Peyer's patch (tissue), 4 donors: ENCODE measurements at places on chromosomes 4 and X. TPM values are rescaled to one million over a fixed set of nuclear protein-coding genes. Genes with fewer than 3 reads are reported as not detected.

The MAGIX gene
- not detected for total RNA-seq

The REPS2 gene
- total RNA-seq: 3.6 TPM

The COL25A1 gene
- total RNA-seq: not detected

The BMP3 gene
- 26.4 TPM for total RNA-seq

The BMPR1B gene
- total RNA-seq: not detected

The PNMA5 gene
- total RNA-seq: not detected

The KDR gene
- total RNA-seq: 5.4 TPM

The SPANXA2 gene
- total RNA-seq: not detected

The MAP7D2 gene
- total RNA-seq: 4.1 TPM

The EFHC2 gene
- 3.7 TPM for total RNA-seq

The RHOXF2B gene
- not detected for total RNA-seq

The DSPP gene
- total RNA-seq: not detected

The FMR1NB gene
- not detected for total RNA-seq

The PACRGL gene
- 50.3 TPM for total RNA-seq

The CA5B gene
- 18.2 TPM for total RNA-seq

The TLR1 gene
- total RNA-seq: 2.3 TPM

The FHIP1A gene
- 29.9 TPM for total RNA-seq

The TRMT44 gene
- total RNA-seq: 31.4 TPM

The GLUD2 gene
- total RNA-seq: 4.0 TPM

The TMEM255A gene
- not detected for total RNA-seq

The AVPR2 gene
- 0.67 TPM for total RNA-seq

The STBD1 gene
- 32.0 TPM for total RNA-seq

The CSAG2 gene
- not detected for total RNA-seq

The NKX3-2 gene
- not detected for total RNA-seq

The SGMS2 gene
- total RNA-seq: 343 TPM

The DOK7 gene
- 0.53 TPM for total RNA-seq

The CWH43 gene
- total RNA-seq: 0.70 TPM

The BEX1 gene
- 1.2 TPM for total RNA-seq

The NLRP2B gene
- total RNA-seq: not detected
